ENCODE measurements at places on chromosomes 7 and 10.

DNA sequence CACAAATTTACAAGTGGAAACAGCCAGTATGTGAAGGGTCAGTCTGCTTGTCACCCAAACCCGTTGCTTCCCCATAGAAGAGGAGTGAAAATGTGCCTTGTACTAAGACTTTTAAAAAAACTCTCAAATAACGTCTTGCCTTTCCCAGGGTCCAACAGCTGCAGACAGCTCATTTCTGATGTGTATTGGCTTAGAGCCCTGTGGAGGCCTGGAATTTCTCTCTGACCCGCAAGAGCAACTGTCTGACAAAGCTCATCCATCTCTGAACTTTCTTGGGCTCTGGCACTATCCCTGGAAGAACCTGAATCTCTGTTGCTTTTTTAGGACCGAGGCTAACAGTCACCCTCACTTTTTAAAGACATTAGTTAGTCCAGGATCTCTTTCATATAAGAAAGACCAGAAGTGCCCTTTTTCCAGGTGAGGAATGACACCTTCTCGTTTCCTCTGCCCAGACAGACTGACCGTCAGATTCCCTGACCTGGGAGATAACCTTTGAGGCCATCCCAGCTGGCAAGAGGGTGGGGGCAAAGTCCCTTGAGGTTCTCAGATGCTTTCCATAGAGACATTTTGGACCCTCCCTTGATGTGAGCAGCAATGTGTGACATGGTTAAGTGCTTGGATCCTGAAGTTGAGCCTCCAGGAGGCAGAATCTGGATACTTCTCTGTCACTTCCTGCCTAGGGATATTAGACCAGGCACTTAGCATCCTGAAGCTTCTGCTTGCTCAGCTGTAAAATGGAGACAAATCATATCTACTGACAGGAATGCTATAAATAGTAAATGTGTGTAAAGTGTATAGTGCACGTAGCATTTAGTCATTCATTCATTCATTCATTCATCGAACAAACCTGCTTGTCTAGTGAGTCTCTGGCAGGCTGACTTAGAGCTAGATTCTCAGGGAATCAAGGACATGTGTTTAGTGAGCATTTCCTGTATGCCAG is 4.5 kb upstream of the NODAL start:
- DNase-seq: no peak

DNA sequence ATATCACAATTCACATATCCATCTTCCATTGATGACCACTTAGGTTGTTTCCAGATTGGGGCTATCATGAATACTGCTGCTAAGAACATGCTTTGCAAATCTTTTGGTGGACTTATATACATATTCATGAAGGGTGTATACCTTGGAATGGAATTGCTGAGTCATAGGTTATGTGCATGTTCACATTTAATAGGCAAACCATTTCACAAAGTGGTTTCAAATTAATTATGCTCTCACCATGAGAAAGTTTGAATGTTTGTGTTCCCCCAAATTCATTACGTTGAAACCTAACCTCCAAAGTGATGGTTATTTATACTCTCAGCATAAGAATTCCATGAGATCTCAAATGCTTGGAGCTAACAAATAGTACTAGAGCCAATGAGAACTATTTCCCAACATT is 86.4 kb downstream of the VPS41 start:
- DNase-seq: no peak

DNA sequence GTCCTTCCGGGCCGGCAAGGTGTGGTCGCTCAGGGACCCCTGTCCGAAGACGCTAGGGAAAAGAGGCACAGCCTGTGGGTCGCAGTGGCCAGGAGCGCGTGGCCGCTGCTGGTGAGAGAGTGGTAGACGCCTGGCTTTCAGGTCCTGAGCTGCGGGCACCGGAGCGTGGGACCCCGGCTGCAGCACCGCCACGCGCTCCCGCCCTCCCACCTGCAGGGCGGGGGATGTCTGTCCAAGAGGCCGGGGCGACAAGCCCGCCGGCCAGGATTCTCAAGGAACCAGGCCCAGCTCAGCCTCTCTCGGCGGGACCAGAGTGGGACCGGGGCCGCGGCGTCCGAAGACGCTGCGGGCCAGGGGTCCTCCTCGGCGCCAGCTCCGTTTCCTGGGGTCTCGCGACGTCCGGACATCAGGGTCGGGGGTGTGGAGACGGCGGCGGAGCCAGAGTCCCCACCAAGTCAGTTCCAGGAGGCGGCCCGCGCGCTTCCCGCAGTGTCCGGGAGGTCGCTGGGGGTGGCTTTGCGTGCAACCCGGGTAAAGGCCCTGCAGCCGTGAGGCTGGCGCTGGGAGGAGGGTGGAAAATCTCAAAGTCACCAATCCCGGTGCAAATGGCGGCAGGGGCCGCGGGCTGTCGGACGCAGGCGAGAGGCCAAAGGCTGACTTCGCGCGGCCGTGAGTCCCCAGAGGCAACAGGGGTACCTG is 5.5 kb downstream of the ZNF503 start:
- DNase-seq: no peak

DNA sequence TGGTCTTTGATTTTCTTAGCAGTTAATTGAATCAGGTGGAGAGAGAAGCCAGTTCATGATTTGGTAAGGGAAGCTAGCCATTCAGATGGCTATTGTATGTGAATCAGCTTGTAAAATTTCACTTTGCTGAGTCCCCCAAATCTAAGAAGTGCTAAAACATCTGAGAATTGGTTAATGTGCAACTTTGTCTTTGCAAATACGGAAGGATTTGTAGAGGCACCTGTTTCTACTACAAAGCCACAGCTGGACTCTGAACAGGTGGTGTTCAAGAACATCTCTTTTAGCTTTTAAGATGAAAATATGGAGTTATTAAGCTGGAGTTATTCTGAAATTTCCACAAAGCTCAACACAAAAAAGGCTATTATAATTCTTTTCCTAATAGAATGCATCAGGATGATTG is 132.6 kb downstream of the VPS50 start:
- no peak for DNase-seq

DNA sequence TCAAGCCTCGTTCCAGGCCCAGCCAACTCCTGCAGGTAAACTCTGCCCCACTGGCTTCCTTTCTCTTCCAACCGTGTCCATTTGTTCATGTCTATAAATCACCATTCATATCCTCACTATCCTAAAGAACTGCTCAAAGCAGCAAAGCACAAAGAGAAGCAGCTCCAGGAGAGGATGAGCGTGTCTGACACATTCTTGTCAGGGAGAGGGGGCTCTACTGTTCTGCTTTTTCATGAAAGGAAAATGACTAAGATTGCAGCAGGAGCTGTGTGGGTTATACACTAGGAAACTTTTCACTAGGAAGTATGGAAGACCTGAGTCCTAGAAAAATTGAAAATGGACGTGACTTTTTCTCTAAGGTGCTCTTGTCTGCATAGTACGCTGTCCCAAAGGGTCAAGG is 16.7 kb downstream of the AGFG2 start:
- DNase-seq: no peak

DNA sequence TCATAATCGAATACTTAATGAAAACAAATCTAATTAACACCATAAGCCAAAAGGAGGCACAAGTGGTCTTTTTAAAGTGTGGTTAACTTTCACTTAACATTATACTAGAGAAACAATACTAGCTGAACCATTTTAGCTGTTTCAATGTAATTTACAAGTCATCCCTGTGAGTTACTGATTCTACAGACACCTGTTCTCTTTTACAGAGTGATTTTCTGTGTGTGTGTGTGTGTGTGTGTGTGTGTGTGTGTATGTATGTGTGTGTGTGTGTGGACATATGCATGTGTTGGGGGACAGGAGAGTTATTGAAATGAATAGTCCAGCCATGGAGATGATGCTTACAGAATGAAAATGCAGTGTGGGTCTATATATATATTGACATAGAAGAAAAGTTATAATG is 200.2 kb downstream of the DNAJC1 start:
- DNase-seq: no peak

DNA sequence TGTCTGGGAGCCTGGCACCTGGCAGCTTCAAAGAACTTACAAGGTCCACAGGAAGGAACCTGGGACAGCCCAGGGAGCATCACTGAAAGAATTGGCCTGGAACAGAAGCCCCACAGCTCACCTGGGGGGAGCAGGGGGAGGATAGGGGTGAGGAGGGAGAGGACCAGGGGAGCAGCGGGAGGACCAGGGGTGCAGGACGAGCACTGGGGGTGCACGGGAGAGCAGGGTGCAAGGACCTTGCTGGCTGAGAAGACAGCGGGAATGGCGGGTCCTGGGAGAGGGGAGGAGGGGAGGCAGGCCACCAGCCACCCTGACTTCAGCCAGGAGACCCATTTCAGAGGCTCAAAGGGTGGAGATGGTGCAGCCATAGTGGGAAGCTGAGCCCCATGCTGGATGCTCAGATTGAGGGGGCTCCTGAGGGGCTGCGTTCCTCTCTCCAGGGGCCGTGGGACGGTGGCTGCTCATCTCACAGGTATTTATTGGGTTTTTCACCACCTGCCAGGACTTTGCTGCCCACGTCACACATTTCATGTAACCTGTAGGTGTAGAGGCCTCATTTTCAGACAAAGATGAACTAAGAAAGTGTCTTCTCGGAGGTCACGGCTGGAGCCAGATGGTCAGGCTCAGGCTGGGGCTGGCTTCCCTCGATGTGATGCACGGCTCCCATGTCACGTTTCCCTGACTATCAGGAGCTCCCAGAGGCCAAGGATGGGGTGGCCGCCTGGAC is 110.1 kb downstream of the WDR37 start:
- no peak for DNase-seq

- DNase-seq: no peak
These were observed 285.4 kb downstream of the GPR37 start for GRCh38 chr7:124480036-124480820.

GRCh38 chr7:76338298-76339084 is 20.3 kb downstream of the YWHAG start:
- DNase-seq: no peak

DNA sequence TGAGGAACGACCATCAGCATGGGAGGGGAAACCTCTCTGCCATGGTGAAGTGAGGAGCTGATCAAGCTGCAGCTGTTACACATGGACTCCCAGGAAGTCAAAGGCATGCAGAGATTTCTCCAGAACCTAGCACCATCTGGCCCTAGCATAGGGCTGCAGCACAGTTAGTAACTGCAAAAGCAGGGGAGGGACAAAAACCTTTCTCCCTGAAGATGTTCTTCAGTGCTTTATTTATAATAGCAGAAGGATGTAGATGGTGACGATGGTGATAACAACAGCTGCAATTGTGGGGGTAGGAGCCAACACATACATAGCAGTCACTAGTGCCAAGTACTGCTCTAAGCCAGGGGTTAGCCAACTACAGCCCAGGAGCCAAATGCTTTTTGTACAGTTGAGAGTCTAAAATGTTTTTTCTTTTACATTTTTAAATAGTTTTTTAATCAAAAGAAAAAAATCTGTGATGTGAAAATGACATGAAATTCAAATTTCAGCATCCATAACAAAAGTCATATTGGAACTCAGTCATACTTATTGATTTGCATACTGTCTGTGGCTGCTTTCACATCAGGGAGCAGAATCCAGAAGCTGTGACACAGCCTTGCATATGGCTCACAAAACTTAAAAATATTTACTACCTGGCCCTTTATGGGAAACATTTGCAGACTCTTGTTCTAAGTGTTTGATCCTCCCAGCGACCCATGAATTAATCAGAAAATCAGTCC is 299.5 kb downstream of the ELMO1 start:
- DNase-seq: no peak

- DNase-seq: no peak
These were observed 319.1 kb upstream of the CNTNAP2 start for GRCh38 chr7:145797507-145797906.

DNA sequence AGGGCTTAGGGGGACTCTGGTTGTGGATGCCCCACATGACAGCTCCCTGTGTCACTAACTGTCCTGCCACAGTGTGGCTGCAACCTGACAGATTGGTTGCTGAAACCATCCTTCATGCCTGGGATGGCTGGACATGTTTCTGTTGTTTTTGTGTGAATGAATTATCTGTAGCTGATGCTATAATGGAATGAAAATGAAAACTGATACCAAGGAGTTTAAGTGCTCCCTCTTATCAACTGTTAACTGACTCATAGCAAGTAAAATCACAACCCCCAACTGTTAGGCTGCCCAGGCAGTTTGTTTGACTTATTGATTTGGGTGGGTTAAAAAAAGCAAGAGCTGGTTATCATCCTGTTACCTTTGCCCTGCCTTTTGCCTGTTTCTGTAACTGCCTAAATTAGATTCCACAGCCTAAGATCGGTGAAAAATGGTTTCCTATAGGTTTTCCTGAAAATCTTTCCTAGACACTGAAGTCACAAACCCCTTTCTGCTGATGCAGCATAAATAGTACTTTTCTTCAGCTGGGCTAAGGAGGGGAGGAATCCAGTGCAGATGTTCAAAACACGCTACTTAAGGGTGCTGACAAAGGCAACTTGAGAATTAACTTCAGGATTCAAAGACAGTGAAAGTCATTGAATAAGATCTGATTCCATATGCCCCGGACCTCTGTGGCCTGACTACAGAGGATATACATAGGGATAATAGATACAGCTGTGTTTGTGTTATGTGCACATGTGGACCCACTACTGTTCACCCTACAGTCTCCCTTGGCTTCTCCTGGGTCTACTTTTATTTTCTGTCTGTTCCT is 5.7 kb downstream of the FRAT2 start:
- DNase-seq: no peak

GRCh38 chr10:3389130-3389529 is 216.5 kb upstream of the PITRM1 start:
- no peak for DNase-seq

- no peak for DNase-seq
These were observed 28.9 kb upstream of the PCGF5 start for GRCh38 chr10:91191584-91191919.

DNA sequence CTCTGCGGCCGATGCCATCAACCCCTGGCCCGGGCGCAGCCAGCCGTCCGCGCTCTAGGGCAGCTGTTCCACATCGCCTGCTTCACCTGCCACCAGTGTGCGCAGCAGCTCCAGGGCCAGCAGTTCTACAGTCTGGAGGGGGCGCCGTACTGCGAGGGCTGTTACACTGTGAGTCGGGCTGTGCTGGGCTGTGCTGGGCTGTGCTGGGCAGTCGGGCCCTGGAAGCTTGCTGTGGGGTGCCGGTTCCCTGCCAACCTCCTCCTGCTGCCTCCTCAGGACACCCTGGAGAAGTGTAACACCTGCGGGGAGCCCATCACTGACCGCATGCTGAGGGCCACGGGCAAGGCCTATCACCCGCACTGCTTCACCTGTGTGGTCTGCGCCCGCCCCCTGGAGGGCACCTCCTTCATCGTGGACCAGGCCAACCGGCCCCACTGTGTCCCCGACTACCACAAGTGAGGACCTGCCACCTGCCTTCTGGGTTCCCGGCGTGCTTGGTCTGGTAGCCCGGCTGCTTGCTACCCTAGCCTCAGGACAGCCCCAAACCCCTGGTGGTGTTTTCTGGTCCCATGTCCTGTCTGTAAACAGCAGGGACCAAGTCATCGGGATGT is 7.5 kb downstream of the ZYX start:
- DNase-seq: no peak

- no peak for DNase-seq
These were observed 159.3 kb upstream of the WNT16 start for GRCh38 chr7:121169469-121169868.

DNA sequence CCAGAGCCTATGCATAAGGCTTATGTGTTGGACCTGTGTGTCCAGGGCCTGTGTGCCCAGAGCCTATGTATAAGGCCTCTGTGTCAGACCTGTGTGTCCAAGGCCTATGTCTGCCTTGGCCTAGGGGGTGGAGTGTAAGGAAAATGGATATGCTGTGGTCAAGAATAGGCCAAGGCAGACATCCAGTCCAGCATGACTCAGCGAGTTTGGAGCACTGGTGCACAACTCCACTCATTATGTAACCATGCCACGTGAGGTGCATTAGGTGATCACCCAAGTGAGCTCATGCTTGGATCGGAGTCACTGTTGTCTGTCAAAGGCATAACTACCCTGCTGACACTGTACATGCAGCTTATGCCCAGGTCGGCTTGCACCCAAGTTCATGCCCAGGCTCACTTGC is 238.9 kb downstream of the CACNA2D1 start:
- DNase-seq: no peak

Measured in effector memory CD4-positive, alpha-beta T cell (primary cell).